ENCODE measurements at places on chromosomes 13 and 19.

DNA sequence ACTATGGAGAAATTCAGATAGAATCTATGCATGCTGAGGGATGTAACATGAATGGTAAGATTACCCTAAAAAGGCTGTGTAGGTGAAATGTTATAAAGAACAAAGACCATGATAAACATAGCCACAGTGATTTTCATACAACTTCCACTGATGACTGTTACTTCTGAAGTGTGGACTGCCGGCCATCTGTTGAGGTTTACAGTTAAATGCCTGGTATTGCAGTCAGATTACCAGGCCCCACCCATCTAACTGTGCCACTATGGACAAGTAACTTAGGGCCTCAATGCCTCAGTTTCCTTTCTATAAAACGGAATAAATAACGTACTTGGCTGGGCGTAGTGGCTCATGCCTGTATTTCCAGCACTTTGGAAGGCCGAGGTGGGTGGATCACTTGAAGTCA, 395.6 kb downstream of the KLF12 start:
- DNase-seq = no peak

DNA sequence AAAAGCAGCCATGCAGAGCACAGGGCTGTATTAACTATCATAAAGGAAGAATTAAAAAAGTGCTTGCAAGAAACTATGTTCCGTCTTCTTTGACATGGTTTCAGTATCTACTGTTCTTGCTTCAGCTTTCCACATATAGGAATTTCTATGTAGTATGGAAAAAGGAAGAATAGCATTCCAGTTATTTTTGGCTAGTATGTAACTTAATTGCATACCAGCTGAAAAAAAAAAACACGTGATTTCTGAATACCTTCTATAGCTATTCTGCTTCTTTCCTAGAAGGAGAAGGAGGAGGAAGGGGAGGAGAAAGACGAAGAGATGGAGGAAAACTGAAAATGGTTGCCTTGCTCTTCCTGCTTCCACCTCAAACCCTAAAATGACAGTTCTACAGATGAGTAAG, 619.0 kb downstream of the KCTD12 start:
- no peak for DNase-seq

- peak; percentile 79 for DNase-seq
Measured at GRCh38 chr19:56837492-56838023, 3.0 kb downstream of the PEG3 start.

DNA sequence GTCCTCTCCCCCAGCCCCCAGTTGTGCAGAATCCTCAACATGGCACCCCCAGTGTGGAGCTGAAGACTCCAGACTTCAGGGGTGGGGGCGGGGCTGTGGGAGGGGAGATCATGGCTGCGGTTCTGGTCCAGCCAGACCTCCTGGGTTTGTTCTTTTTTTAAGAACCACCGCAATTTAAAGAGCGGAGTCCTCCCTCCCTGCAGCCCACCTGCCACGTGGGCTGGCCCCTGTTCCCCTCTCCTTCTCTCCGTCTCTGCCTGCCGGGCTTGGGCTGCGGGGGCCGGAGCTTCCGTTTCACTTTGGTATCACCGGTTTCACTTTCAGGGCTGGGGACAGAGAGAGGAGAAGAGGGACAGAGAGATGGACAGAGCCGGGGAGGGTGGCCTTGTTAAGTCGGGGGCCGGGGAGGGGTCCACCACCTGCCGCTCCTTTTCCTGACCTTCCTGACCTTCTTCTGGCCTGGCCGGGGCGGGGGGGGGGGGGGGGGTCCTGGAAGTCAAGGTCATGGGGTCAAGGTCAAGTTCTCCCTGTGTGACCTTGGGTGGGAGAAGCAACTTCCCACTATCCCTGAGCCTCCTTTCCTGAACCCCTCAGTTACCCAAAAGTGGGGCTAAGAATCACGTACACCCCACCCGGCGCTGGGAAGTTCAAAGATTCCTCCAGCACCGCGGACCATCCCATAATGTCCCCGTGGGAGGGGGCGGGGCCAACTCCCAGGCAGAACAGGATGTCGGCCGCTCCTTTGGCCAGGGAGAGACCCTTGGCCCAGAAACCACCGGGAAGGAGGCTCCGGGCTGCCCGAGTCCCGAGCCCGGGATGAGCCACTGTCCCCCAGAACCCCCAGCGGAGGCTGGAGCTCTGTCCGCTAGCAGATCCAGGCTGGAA, 11.3 kb upstream of the ZBTB7A start:
- peak; percentile 60 for DNase-seq

DNA sequence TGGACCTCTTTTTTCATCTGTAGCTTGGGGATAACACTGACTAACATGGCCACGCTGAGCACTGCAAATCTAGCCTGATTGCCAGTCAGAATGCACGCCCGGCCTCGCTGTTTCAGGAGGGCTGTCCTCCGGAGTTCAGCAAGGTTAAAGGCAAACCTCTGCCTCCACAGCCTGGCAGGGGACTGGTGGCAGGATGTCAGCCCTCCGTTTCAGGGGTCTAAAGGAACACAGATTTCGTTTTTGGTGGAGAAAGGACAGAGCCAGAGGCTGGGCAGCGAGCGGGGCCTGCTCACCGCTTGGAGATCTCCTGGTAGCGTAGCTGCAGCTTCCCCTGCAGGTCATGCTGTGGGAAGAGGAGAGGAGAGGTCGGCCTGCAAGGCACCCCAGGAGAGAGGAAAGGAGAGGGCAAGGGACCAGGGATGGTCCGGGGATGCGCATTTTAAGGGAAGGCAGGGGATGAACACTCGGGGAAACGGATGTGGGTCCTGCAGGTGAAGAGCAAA, 560 bp downstream of the NDUFA7 start:
- DNase-seq = no peak

DNA sequence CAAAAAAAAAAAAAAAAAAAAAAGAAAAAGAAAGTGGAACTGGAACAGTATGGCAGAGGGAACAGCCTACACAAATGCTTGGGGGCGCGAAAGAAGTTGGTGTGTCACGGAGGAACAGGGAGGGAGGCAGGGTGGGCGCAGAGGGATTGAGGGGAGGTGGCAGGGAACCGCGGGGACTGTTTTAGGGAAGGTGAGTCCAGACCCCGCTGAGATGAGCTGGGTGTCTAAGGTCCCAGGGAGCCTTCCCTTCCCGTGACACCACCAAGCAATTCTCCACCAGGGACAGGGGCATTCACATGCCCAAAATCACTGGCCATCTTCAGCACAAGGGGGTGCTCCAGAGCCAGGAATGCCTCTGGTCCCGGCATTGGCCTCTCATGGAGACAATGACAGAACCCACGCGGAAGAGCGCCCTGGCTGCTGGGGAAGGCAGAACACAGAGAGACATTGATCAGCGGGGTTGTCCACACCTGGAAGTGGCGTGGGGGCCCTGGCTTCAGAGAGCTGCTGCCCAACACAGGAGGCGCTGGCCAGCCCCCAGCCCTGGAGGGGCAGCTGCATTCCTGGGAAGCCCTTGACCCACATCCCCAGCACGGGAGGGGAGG, 6.9 kb downstream of the PEAK3 start:
- no peak for DNase-seq

- DNase-seq = no peak
Measured at GRCh38 chr19:5953680-5954213, 24.2 kb downstream of the RANBP3 start.

DNA sequence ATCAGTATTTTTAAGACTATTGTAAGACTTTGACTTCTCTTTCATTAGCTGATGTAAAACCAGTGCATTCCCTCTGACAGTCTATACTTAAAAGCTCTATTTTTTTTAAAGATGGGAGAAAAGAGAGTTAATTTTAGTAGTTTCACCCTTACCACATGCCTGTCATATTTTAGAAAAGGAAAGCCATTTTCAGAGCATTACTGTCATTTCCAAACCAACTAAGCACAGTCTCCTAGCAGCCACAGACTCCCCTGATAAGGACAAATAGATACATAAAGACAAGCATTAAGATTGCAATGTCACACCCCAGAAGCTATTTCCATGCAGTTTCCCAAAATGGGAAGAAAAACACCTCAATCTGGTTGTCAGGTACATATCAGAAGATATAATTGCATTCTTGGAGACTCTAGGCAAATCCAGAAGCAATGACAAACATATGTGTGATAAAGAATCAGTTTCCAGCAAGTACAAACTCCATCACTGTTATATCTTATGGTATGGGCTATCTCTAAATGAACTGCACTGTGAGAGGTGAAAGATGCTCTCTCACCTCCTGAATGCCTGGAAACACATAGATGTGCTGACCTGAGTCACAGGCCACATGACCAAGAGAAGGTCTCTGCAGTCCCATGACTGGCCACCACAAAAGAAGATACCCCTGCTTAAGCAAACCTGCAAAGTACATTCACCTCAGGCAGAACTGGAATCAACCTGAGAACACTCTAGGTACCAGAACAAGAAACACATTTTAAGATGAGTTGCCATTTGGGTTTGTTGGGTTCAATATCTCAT, 303.3 kb downstream of the POU4F1 start:
- no peak for DNase-seq

- DNase-seq = no peak
Measured at GRCh38 chr19:16018801-16019551, 57.3 kb upstream of the TPM4 start.

DNA sequence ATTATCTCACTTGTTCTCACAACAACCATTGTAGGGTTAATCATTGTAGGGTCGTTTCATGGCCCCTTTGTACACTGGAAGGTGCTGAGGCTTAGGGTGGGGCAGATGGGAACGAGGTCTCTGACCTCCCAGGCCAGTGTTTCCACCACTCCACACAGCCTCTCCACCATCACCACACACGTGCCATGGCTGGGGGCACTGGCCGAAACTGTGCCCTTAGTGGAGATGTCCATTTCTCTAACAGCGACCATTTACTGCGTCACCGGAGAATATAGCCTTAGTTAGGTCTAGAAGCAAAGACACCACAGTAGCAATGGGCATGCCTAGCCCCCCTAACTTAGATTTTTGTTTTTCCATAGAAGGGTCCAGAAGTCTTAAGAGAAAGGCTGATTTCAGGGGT, 36.5 kb downstream of the COL4A1 start:
- no peak for DNase-seq

DNA sequence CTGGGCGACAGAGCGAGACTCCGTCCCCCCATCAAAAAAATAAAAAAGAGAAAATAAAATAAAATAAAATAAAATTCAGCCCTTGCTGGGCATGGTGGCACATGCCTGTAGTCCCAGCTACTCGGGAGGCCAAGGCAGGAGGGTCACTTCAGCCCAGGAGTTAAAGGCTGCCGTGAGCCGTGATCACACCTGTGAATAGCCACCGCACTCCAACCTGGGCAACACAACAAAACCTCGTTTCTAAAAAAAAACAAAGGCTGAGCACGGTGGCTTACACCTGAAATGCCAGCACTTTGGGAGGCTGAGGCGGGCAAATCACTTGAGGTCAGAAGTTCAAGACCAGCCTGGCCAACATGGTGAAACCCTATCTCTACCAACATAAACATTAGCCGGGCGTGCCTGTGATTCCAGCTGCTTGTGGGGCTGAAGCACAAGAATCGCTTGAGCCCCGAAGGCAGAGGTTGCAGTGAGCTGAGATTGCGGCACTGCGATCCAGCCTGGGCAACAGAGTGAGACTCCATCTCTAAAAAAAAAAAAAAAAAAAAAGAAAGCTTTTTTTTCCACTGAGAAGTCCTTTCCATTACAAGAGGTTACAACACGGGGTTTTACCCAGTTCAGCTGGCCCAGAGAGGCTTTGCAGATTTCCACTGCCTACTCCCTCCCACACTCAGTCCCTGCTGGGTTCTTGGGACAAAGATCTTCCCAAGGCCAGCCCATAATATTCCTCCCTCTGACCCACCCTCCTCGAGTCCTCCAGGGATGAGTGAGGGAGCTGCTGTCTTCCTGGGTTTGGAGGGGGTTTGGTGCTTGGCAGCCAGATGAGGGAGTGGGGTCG, 6.4 kb downstream of the ANGPTL4 start:
- DNase-seq = no peak

- no peak for DNase-seq
Measured at GRCh38 chr13:52421216-52421615, 15.2 kb upstream of the THSD1 start.

DNA sequence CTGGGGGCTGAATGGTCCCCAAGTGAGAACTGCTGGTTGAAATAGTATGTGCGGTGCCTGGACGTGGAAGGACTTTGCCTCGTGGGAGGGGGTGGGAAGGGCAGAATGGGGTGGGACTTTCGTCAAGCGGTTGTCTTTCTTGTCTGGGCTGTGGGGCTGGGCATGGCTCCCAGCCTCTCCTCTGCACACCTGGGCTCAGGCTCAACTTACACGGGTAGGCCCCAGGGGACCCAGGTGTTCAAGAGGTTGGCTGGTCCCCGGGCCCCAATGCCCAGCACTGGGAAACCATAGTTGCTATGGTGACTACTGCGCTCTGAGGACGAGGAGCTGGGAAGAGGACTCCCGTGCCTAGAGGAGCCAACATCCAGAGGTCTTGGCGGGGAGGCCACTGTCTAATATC, 7.3 kb downstream of the NWD1 start:
- no peak for DNase-seq

DNA sequence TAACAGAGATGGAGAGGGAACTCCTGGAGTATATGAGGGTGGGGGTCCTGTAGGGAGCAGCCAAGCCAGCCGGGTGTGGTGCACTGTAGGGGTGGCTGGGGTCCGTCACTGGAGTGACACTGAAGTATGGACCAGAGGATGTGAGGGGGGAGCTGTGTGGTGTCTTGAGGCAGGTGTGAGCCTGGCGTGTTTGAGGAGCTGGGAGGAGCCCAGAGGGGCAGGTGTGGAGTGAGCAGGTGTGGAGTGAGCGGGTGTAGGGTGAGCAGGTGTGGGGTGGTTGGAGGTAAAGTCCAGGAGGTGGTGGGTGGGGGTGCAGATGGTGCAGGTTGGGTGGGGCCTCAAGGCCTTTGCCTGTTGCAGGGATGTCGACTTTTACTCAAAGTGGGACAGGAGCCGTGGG, 5.9 kb downstream of the B3GNT8 start:
- no peak for DNase-seq

DNA sequence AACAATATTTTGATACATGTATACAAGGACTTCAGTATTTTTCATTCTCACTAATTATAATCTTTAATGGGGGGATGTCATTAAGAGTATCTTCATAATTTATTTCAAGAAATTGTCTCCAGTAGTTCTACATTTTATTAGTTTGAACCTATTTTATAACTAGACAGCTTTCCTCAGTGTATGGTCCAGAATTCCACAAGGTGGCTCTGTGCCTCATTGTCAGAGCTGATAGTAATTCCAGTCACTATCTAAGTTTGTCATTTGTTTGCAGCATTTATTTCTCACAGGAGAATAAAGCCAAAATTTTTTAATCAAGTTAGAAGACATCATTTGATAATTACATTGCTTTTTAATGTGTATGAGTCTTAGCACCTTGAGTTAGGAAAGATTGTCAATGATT, 1633.0 kb upstream of the PCDH20 start:
- DNase-seq = no peak

- DNase-seq = no peak
Measured at GRCh38 chr19:33887891-33888290, 91.2 kb downstream of the KCTD15 start.

GRCh38 chr13:48783181-48783630, 129.5 kb downstream of the CYSLTR2 start:
- no peak for DNase-seq

DNA sequence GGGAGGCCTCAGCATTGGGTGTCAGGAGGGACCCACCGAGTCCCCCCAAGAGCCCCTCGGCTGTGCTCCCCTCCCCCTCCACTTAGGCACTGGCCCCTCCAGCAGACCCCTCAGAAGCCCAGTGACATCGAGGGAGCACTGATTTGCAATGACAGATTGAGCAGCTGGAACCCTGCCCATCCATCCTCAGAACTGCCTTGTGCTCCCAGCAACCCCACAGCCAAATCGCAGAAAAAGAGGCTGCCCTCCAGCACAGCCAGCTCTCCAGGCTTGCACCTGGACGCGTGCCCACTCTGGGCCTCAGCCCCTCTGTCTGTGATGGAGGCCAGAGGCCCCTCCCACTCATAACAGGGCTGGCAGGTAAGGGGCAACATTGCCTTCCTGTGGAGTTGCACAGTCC, 123.2 kb upstream of the VSTM2B start:
- DNase-seq = no peak

GRCh38 chr13:92952161-92952560, 274.4 kb upstream of the GPC6 start:
- DNase-seq = no peak
